ENCODE measurements at places on chromosomes 7 and 10. TPM values are rescaled to one million over a fixed set of nuclear protein-coding genes. Genes with fewer than 3 reads are reported as not detected.

IDI2 gene
- not detected for polyA plus RNA-seq

CCL24 gene
- not detected for polyA plus RNA-seq

PGAM2 gene
- polyA plus RNA-seq, result 319 TPM

MDH2 gene
- 264 TPM for polyA plus RNA-seq

CDK6 gene
- polyA plus RNA-seq, result 45.7 TPM

RPEL1 gene
- not detected for polyA plus RNA-seq

CRYGN gene
- 0.22 TPM for polyA plus RNA-seq

C7orf57 gene
- polyA plus RNA-seq, result not detected

MMS19 gene
- polyA plus RNA-seq, result 66.7 TPM
